Brain (organoid and tissue), 16 donors: ENCODE measurements at places on chromosomes 3 and 15. TPM values are rescaled to one million over a fixed set of nuclear protein-coding genes. Genes with fewer than 3 reads are reported as not detected.

The TM4SF4 gene
- polyA plus RNA-seq: not detected

The MORC1 gene
- polyA plus RNA-seq: not detected

The SLC22A14 gene
- polyA plus RNA-seq: not detected

The RTP1 gene
- 0.93 TPM for polyA plus RNA-seq

The DISP2 gene
- 16.3 TPM for polyA plus RNA-seq

The GHRL gene
- polyA plus RNA-seq: 1.9 TPM

The SPTBN5 gene
- polyA plus RNA-seq: 0.12 TPM

The COL7A1 gene
- polyA plus RNA-seq: 1.5 TPM

- DNase-seq: no peak
These were observed 437.7 kb downstream of the RAP2B start for GRCh38 chr3:153599685-153600084.

DNA sequence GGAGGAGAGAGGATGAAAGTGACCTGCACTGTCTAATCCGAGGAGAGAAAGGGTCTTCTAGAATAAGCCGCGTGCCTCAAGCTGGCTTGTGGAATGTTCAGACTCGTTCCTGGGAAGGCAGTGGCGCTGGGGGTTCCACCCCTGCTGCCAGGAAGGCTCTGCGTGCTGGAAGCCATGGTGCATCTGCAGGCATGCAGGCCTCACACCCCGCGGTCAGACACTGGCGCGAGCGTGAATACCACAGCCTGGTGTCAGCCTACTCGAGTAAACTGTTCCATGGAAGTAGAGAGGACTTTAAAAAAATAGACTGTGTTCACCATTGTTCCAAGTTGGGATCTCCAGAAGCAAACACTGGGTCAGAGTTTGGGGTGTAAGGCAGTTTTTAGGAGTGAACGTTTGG is 25.9 kb upstream of the GABRG3 start:
- no peak for DNase-seq

- no peak for DNase-seq
These were observed 56.5 kb downstream of the KY start for GRCh38 chr3:134594331-134594741.

- no peak for DNase-seq
These were observed 5.1 kb upstream of the KLHL40 start for GRCh38 chr3:42680271-42680670.

DNA sequence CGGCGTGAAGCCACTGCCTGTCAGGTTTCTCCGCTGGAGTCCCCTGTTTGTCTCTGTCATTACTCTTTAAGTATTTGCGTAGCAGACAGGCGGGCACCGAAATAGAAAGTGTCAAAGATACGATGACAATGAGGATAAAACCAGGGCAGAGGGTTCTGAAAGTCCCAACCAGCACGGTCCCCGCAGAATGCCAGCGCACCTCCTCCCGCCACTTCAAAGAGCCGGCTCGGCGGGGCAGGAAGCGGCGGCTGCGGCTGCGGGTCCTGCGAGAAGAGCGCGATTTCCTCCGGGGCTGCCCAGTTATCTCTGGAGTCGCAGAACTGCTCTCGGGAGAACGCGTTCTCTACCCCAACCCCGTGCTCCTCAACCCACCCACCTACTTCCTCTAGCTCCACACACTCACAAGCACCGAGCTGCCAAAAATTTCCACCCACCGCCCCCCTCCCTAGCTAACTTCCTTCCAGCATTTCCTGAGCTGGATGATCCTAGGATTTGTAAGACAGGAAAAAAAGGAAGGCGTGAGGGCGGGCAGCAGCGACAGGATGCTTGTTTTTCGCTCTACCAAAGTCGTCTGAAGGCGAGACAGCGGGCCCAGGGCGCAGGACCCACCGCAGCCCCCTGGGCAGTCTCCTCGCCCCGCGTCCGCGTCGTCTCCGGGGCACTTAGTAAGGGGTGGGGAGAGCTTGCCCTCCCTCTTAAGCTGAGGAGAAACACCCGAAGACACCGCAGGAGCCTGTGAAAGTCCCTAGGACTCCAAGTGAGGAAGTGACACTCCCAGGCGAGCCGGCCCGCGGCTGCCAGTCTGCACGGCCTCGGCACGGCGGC is at the start of gene ARHGAP31:
Gene ARHGAP31, plus strand, starts transcription at position 513 of the 825 bp plus-strand sequence. CDS start 522 bp downstream, outside the sequence.
- DNase-seq: peak; percentile 72

DNA sequence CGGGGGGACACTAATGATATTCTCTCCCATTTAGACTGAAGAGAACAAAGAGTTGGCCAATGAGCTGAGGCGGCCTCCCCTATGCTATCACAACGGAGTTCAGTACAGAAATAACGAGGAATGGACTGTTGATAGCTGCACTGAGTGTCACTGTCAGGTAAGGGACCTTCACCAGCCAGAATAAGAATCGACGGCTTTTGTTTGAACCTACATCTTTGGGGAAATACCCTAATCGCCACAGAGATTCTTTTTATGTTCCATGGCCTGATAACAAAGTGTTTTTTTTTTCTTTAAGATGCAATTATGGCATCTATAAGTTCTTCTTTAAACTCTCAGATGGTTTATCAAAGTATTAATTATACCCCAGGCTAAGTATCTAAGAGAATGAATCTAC is 3.4 kb downstream of the THBS1 start:
- no peak for DNase-seq

GRCh38 chr3:170410428-170411029 is 8.1 kb upstream of the CLDN11 start:
- DNase-seq: no peak

GRCh38 chr15:68479406-68479805 is 47.4 kb upstream of the ITGA11 start:
- DNase-seq: peak; percentile 26

DNA sequence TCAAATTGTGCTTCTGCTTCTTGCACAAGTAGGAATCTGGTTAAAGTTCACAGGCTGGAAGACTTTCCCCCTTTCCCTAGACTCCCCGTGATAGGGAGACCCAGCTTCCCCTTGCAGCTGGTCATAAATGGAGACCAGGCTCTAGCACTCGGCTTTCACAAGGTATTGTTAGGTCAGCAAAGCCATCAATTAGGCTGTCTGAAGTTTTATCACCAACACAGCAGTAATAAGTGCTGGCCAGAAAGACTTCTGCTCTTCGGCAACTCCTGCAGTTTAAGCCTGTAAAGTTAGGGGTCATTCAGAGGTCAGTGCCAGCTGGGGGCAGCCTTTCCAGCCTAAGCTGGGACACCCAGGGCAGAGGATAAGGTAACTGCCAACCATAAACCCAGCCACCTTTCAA is 203.4 kb downstream of the MEIS2 start:
- DNase-seq: no peak

- no peak for DNase-seq
These were observed 44.5 kb downstream of the ADCY5 start for GRCh38 chr3:123404391-123404790.

DNA sequence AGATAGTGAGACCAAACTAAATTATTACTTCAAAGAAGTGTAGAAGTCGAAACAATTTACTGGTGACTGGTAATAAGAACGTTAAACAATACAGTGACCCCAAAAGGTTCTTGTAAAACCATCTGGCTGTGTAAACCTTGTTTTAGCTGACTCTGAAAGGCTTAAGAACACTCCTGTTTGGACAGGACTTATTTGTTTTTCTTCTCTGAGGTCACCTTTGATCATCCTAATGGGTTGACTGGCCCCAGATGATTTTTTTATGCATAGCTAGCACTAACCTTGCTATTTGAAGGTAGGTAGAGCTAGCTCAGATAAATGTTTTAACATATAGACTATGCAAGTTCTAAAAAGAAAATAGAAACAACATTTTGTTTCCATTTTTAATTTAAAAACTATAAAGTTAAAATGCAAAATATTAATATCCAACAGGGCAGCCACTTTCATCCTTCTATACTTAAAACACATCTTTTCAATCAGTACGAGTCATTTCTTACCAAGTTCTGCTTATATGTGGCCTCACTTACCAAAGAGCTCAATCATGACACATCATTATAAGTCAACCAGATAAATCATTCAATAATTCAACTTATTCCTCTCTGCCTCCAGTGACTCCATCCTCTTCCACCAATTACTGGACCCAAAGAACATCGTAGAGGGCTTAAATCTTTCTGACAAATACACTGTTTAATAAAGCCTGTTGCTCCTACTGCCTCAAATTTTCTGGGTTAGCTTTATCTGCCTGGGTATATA is 158.8 kb downstream of the SSR3 start:
- no peak for DNase-seq

- DNase-seq: peak; percentile 68
These were observed 79.1 kb upstream of the MEF2A start for GRCh38 chr15:99486371-99487336.

- DNase-seq: peak; percentile 48
These were observed 19.9 kb upstream of the TNFAIP8L3 start for GRCh38 chr15:51114437-51115119.

DNA sequence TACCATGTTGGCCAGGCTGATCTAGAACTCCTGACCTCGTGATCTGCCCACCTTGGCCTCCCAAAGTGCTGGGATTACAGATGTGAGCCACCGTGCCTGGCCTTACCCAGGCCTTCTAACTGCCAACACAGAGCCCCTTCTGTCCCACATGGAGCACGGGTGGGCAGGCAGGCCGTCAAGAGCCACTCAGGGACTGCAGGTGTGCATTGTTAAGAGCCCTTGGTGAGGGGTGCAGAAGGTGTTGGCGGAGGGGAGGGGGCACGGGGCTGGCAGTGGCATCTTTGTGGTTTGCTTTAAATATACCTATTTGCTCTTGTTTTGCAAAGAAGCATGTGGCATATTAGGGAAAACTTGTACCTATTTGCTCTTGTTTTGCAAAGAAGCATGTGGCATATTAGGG is 37.3 kb downstream of the SMAD6 start:
- no peak for DNase-seq

- peak; percentile 20 for DNase-seq
These were observed 252.7 kb downstream of the TJP1 start for GRCh38 chr15:29569533-29570092.
